ENCODE measurements at places on chromosomes 5 and 9.

- DNase-seq = no peak
These were observed 243.8 kb upstream of the RFX3 start for GRCh38 chr9:3769646-3770045.

GRCh38 chr5:180194410-180195345 lies 14.3 kb downstream of the RASGEF1C start:
- DNase-seq = no peak

- DNase-seq = no peak
These were observed 549.0 kb downstream of the MAT2B start for GRCh38 chr5:164054461-164054860.

- DNase-seq = no peak
These were observed 4.8 kb upstream of the HOMER1 start for GRCh38 chr5:79518718-79519117.

DNA sequence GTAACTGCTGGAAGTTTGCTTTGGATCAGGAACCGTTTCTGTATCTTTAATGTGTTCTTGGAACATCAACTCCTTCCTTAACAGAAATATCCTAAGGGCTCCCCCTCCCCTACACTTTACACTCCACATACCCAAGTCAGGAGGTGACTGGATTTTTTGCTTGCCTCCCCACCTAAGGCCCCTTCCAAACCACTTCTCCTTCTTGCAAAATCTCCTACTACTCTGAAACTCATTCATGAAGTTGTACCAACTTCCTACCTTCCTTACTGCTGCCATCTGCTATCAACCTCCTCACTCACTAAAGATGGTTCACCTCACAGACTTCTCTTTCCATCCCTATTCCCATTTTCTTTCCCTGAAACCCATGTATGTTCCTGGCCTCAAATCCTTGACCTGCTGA lies 16.1 kb downstream of the TXN start:
- no peak for DNase-seq

DNA sequence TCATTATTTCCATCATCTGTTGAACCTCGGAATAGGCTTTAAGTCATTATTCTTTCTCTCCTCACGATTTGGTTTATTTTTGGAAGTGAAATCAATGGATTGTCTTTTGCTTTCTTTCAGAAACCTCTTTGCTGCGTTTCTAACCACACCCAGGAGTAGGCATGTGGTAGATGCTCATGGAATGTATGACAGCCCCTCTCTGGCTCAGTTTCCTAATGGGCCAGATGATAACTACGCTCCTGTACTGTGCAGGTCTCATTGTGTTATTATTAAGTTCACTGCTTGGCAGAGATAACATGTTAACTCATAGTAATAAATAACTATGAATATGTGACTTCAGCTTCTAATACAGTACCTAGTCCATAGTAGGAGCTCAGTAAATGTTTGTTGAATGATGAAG lies 175.5 kb upstream of the KLF4 start:
- no peak for DNase-seq

DNA sequence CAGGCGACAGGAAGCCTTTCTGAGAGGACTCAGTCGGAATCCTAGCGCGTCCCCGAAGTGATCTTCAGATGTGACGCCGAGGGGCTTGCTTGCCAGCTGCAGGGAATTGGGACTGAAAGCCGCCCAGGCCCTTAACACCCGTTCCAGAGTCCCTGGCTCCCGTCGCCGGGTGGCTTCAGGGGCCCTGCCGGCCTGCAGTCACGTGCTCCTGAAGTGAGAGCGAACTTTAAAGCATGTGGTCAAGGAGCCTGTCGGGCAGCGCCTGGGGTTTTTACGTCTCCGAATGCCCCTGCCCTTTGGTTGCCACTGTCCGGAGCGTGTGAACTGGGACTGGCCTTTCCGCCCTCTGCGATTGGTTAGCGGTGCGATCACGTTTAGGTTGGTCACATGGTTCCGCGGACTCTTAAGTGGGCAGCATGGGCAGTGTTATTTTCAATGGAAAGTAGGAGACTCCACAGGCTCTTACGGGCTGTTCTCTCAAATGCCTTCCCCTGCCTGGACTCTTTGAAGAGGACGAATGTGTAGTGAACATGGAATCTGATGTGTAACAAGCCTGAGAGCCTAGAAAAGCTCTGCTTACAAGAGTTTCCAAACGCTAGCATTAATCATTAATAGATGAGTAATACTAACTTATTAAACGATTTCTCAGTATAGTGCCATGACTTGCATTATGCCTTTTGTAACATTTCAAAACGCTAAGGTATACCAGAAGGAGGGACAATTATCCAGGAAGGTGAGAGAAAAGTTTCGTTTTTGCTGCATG lies 1.9 kb downstream of the VLDLR start:
- no peak for DNase-seq

DNA sequence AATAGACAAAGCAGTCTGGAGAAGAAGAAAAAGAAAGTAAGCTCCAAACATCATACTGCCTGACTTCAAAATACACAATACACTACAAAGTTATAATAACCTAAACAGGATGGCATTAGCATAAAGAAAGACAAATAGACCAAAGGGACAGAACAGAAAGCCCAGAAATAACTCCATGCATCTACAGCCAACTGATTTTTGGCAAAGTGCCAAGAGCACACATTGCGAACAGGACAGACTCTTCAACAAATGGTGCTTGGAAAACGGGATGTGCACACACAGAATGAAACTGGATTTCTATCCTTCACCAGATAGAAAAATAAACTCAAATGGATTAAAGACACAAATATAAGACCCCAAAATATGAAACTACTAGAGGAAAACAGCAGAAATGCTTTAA lies 66.6 kb upstream of the SPATA31E1 start:
- no peak for DNase-seq

DNA sequence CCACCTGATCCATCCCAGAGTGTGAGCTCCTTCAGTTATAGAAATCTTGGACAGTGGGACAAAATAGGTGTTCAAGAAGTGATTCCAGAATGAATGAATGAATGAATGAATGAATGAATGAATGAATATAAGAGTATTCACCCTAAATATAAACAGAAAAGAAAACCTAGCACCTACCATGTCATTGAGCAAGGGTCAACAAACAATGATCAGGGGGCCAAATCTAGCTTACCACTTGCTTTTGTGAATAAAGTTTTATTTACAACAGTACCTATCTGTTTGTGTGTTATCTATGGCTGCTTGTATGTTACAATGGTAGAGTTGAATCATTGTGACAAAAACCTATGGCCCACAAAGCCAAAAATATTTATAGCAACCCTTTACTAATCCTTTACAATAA lies 43.9 kb upstream of the CEP78 start:
- no peak for DNase-seq

GRCh38 chr9:81540142-81540710 lies 149.1 kb downstream of the TLE1 start:
- no peak for DNase-seq

GRCh38 chr5:51033215-51033614 lies 350.0 kb upstream of the ISL1 start:
- DNase-seq = no peak

DNA sequence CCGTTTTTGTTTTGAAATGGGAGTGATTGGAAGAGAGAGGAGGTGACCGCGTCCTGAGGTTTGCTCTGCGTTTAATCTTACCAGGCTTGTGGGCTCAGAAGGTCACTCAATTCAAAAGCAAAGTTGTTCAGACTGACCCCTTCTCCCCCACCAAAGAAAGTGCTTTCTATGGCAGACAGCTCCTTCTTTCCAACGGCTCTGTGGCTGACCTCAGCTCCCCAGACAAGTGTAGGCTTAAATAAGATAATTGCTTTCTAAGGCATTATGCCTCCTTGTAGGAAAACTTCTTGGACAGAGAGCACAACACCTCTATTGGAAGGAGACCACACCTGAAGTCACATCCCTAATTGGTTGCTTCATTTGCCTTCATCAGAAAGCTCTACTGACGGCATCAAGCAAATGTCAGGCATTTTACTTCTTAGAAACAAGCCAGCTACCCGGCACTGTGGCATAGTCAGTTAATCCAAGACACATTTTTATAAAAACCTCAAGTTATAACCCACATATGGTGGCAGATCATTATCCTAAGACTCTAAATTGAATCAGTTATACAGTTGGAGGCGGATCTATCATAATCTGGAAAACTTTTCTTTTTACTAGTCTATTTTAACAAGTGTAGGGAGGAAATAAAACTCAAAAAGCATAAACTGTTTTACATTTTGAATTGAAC lies 94.9 kb downstream of the TMEM174 start:
- DNase-seq = no peak

- DNase-seq = no peak
These were observed 35.7 kb downstream of the OXCT1 start for GRCh38 chr5:41834506-41834905.

DNA sequence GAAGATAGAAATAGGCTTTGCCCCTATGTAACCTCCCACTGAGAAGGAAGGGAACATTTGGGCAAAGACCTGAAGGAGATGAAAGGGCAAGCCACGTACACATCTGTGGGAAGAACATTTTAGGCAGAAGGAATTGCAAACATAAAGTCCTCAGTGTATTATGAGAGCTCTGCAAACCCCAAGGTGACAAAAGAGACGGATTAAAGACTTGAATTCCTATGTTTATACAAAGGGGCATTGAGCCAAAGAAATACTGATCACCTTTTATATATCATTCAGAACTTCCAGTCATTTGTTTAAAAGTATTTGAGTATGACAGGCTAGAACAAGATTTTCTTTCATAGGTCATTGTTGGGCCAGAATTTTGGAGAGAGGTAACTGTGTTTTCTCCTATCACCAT lies 90.2 kb upstream of the ATG10 start:
- no peak for DNase-seq

DNA sequence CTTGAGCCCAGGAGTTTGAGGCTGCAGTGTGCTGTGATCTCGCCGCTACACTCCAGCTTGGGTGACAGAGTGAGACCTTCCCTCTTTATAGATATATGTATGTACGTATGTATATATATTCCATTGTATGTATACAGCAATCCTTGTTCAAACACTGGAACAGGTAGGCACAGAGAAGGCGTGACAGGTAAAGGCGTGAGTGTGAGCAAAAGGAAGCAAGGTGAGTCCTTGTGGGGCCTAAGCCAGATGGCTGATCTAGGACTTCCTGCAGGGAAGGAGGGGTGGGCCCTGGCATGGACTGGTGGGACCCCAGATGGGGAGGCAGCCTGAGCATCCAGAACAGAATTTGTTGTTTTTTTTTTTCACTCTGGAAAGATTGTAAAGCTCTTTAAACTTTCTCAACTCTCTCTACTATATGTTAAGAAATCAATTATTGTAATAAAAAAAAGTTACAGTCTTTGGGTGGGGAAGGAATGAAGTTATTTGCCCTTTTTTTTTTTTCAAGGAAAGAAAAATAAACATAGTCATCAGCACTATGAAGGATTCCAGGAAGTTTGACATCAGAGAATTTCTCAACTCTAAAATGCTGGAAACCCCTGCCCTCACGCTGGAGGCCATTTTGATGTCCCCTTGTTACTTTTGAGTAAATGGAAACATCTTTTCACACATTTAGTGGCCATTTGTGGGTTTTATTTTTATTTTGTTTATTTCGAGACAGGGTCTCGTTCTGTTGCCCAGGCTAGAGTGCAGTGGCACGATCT lies 38.9 kb upstream of the STXBP1 start:
- DNase-seq = peak; percentile 37

DNA sequence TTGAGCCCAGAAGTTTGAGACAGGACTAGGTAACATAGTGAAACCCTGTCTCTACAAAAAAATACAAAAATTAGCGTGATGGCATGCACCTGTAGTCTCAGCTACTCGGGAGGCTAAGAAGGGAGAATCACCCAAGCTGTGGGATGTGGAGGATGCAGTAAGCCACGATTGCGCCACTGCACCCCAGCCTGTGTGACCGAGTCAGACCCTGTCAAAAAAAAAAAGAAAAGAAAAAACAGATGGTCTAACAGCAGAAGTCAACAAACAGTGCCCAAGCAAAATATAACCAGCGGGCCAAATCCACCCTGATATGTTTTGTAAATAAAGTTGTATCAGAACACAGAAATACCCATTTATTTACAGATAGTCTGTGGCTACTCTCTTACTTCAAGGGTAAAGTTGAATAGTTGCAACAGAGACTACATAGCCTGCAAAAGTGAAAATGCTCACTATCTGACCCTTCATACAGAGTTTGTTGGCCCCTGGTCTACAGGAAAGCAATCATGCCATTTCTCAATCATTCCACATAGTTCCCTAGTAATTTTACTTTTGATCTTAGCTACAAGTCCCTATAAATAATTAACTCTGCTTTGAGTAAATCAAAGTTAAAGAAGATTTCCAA lies 383.7 kb downstream of the TLE1 start:
- DNase-seq = no peak

DNA sequence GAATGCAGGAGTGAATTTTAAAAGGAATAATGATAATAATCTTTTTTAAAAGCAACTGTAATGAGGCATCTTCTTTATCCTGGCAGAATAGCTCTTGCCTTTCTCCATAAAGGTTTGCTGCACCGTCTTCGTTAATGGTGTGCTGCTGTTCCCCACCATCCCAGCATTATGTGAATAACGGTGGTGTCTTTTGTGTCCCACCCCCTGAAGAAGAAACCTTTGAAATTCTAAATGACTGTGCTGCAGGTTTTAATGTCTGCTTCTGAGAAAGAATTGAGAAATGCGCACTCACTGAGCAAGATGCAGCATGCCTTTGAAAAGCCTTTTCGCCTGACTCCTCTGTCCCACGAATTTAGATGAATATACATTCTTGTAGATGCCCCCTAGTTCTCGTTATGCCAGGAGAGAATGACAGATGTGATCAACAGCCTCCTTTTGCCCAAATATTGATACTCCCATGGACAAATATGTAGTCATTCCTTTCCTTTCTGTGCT lies 246.1 kb upstream of the ZNF462 start:
- no peak for DNase-seq

GRCh38 chr9:20990867-20991266 lies 40.6 kb downstream of the HACD4 start:
- DNase-seq = no peak

DNA sequence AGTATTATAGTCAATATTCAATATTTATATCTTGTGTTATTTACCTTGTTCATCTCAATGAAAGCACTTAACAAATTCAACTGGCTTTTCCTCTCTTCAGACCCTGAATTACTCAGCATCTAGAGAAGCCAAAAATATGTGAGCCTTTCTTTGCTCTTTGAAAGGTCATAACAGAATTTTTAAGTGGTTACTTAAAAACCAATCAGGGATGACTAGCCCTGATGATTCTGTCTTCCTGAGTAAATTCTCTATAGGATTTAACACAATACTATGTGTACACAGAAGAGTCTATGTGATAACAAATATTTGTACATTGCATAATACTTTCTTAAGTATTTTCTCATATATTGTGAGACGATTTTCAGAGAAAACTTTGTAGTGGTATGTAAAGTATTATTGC lies 546.3 kb downstream of the MAT2B start:
- DNase-seq = no peak

GRCh38 chr5:139014726-139015125 lies 139.6 kb upstream of the LRRTM2 start:
- peak; percentile 19 for DNase-seq
